ENCODE measurements at places on chromosomes 12 and 14. TPM values are rescaled to one million over a fixed set of nuclear protein-coding genes. Genes with fewer than 3 reads are reported as not detected.

GRCh38 chr12:118377021-118377883, 897 bp downstream of the SUDS3 start:
- DNase-seq = no peak

FAM161B gene
- 5.5 TPM for total RNA-seq

- DNase-seq = no peak
Measured at GRCh38 chr12:25926536-25926935, 31.9 kb upstream of the RASSF8 start.

DNA sequence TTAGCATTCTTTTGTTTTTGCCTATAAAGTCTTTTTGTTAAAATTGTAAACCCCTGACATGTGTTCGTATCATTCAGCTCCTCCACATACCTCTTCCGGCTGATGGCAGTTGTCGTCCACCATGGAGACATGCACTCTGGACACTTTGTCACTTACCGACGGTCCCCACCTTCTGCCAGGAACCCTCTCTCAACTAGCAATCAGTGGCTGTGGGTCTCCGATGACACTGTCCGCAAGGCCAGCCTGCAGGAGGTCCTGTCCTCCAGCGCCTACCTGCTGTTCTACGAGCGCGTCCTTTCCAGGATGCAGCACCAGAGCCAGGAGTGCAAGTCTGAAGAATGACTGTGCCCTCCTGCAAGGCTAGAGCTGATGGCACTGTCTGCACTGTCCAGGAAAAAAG, 7.7 kb downstream of the ALKBH2 start:
- no peak for DNase-seq

DNA sequence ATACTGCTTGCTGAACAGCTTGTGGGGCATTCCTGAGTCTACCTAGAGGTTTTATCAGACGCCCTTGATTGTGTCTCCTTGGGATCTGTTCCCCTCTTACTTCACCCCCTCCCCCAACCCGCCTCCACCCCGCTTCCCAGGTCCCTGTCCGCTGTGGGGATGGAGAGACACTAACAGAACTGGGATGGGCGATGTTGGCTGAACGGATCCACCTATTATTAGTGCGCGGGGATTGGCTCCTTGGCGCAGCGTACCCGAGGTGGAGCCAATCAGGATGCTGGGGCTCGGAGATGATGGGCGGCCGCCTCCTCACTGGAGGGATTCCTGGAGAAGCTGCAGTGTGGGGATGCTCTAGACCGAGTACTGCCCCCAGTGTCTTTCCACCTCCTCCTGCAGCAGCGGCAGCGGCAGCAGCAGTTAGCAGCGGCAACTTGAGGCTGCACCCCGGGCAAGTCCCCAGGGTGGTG, at the start of gene SYT1:
SYT1 (plus strand) TSS at position 372 of the 467 bp plus-strand sequence.
- no peak for DNase-seq

GRCh38 chr12:50745861-50746260, 18.0 kb upstream of the ATF1 start:
- no peak for DNase-seq

- DNase-seq = no peak
Measured at GRCh38 chr12:53453953-53454640, 2.2 kb downstream of the PCBP2 start.

DDX54 gene
- total RNA-seq = 73.9 TPM

TCL1B gene
- not detected for total RNA-seq

GRCh38 chr14:32377046-32377646, 48.0 kb downstream of the AKAP6 start:
- DNase-seq = no peak

GRCh38 chr12:30296486-30296885, 399.2 kb downstream of the IPO8 start:
- DNase-seq = no peak

DNA sequence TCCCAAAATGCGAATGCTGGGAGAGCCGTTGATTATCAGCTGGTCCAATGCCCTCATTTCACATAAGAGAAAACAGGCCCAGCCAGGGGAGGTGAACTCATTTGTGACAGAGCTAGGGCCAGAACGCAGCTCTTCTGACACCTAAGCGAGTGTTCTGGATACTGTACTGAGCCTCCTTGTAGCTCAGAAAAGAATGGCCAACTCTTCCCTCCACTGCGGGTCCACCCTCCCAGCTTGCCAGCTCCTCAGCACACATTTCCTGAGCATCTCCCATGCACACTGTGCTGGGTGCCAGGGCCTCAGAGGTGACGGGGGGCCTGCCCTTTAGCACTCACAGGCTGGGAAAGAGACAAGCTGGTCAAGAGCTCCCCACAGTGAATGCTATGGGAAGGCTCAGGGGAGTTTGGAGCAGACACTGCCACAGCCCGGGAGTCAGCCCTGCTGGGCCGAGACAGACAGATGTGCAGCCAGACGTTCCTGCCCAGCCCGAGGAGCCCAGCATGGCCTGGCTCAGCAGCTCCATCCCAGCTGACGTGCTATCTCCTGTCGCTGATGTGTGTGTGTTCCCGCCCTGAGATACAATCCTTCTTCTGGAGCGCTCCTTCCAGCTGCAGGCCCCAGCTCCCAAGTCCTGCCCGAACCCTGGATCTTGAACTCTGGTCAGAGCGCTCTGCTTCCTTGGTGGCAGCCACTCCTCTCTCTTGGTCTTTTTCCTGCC, 3.5 kb downstream of the CMTM5 start:
- DNase-seq = no peak

- DNase-seq = no peak
Measured at GRCh38 chr12:9810671-9811070, 16.6 kb upstream of the KLRF1 start.

GRCh38 chr12:62082448-62082847, 177.8 kb upstream of the USP15 start:
- DNase-seq = no peak

DNA sequence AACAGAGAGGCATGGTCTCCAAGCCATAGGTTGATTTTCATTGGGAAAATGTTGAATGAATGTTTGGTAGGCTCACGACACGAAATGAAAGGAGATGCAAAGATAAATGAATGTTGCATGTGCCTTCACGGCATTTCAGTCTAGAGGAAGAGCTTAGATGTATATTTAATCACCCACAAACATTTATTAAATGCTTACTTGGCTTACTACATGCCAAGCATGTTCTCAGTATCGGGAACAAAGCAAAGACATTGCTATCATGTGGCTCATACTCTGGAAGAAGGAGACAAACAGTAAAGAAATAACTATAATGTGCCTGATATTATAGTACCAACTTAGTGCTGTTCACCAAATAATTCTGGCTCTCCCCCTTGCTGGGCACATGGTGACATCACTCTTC, 133.5 kb downstream of the LLPH start:
- no peak for DNase-seq

GRCh38 chr12:106774808-106775524, 484 bp downstream of the RIC8B start:
- DNase-seq = no peak

DNA sequence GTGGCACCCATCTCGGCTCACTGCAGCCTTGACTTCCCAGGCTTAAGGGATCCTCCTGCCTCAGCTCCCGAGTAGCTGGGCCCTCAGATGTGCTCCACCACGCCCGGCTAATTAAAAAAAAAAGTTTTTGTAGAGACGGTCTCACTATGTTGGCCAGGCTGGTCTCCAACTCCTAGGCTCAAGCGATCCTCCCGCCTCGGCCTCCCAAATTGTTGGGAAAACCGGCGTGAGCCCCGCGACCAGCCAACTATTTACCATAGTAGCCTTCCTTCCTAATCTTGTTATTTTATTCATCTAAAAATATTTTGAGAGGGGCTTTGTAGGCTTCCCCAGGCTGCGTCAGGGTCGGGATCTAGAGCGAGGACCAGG, 25.4 kb upstream of the YY1 start:
- no peak for DNase-seq

GRCh38 chr14:105929327-105930081, 403.1 kb downstream of the TMEM121 start:
- no peak for DNase-seq

HOXC11 gene
- 0.96 TPM for total RNA-seq

IL25 gene
- total RNA-seq = not detected

DNA sequence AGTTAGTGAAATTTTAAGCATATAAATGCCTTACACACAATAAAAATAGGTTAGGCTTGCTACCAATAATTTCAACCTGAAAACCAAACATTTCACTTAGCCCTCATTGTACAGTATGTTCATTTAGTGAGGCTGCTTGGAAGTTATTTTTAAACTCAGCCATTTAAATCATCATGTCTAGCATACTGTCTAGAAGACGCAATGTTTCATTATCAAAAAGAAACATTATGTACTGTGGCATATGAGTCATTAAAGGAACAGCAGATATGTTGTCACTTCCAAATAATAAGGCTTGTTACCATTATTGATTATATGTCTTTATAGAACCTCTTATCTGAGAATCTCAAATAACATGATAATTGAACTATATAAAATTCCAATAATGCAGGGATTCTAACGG, 304.7 kb downstream of the RMST start:
- no peak for DNase-seq
